ENCODE measurements at places on chromosomes 1 and 21. TPM values are rescaled to one million over a fixed set of nuclear protein-coding genes. Genes with fewer than 3 reads are reported as not detected.

LCE1D gene
- total RNA-seq = not detected

BEND5 gene
- 1.5 TPM for total RNA-seq

METTL25B gene
- total RNA-seq = 24.1 TPM

VSIG8 gene
- not detected for total RNA-seq

FMO1 gene
- total RNA-seq = 2.7 TPM

RAD54L gene
- 4.2 TPM for total RNA-seq

B3GALT2 gene
- total RNA-seq = 32.1 TPM

Data from osteocyte (in vitro differentiated cells).